Frontal cortex (tissue), 4 donors: ENCODE measurements at places on chromosomes 6 and 20. TPM values are rescaled to one million over a fixed set of nuclear protein-coding genes. Genes with fewer than 3 reads are reported as not detected.

Gene ABHD16B
- not detected for total RNA-seq

Gene PSORS1C2
- not detected for total RNA-seq

Gene ULBP1
- total RNA-seq: 1.6 TPM

Gene ZGPAT
- total RNA-seq: 6.5 TPM

Gene TREM2
- total RNA-seq: 4.9 TPM

Gene PPP1R16B
- total RNA-seq: 10.6 TPM

Gene FAM162B
- total RNA-seq: 1.2 TPM

Gene GPX5
- not detected for total RNA-seq

Gene OR2H1
- total RNA-seq: under 0.01 TPM

Gene GRIK2
- total RNA-seq: 130 TPM

Gene COL21A1
- 1.6 TPM for total RNA-seq

Gene PDE10A
- total RNA-seq: 126 TPM

Gene RAB32
- total RNA-seq: 6.9 TPM

Gene KIAA0408
- total RNA-seq: 107 TPM

Gene GGTLC1
- not detected for total RNA-seq

Gene MLN
- total RNA-seq: not detected

Gene ATXN1
- 52.2 TPM for total RNA-seq

Gene KIF25
- total RNA-seq: 0.41 TPM

Gene BTN2A1
- total RNA-seq: 10.2 TPM

Gene FOXQ1
- total RNA-seq: 1.2 TPM

Gene LRRC1
- 10.6 TPM for total RNA-seq

Gene CYB5R4
- total RNA-seq: 6.9 TPM

Gene TCP1
- total RNA-seq: 378 TPM

Gene POM121L2
- total RNA-seq: not detected

Gene MROH8
- 5.3 TPM for total RNA-seq

Gene HLA-DPA1
- 1.6 TPM for total RNA-seq

Gene MED20
- 16.7 TPM for total RNA-seq

Gene GABRR1
- not detected for total RNA-seq

Gene MOG
- total RNA-seq: under 0.01 TPM

Gene SLC13A3
- total RNA-seq: 10.2 TPM

Gene HTR1B
- 5.3 TPM for total RNA-seq

Gene DEFB124
- total RNA-seq: not detected

Gene LPA
- 1.2 TPM for total RNA-seq

Gene BTNL2
- not detected for total RNA-seq

Gene ULBP3
- total RNA-seq: 11.8 TPM

Gene SMAP1
- 71.3 TPM for total RNA-seq

Gene KIF13A
- 16.3 TPM for total RNA-seq

Gene PACRG
- total RNA-seq: 7.3 TPM

Gene ESR1
- under 0.01 TPM for total RNA-seq

Gene TOX2
- total RNA-seq: 0.41 TPM

Gene USP49
- 10.6 TPM for total RNA-seq

Gene MAFB
- 7.3 TPM for total RNA-seq

Gene NEDD9
- 39.1 TPM for total RNA-seq

Gene ME1
- 2.9 TPM for total RNA-seq

Gene LY6G6C
- total RNA-seq: not detected

Gene GTSF1L
- not detected for total RNA-seq

Gene SMLR1
- not detected for total RNA-seq

Gene CYP39A1
- 2.9 TPM for total RNA-seq

Gene PHF1
- 16.3 TPM for total RNA-seq

Gene NUS1
- 34.6 TPM for total RNA-seq

Gene ARMH2
- total RNA-seq: not detected

Gene NKX2-2
- 0.41 TPM for total RNA-seq

Gene PRDM13
- not detected for total RNA-seq

Gene SPO11
- not detected for total RNA-seq

Gene PAQR8
- total RNA-seq: 12.6 TPM

Gene ANKRD66
- total RNA-seq: not detected

Gene MTG2
- total RNA-seq: 17.5 TPM
